ENCODE measurements at places on chromosomes 12 and 14. TPM values are rescaled to one million over a fixed set of nuclear protein-coding genes. Genes with fewer than 3 reads are reported as not detected.

Gene GALNT9
- total RNA-seq, result not detected

Gene C14orf132
- total RNA-seq, result 34.4 TPM

Gene OLR1
- total RNA-seq, result not detected

Gene TROAP
- total RNA-seq, result 4.0 TPM

DNA sequence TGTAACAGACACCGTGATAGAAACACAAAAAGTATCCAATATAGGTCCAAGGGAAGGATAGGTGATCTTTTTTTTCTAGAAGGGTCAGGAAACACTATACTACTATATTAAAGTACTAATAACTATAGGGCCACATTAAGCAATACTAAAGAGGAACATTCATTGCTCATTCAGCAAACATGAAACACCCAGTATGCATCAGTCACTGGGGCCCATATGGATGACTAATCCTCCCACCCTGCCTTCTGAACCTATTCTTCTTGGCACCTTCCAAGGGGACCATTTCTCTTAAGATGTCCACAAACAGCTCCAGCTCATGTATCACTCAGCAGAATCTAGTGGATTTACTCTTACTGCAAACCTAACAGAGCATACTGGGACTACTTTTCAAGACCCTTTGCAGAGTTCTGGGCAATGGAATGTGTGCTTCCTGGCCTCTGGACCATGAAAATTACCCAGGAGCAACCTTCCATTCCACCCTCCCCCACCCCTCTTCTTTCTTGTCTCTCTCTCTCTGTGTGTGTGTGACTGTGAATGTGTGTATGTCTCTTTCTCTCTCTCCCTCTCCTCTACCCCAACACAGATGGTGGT lies 187.9 kb downstream of the EPS8 start:
- no peaks in the 10 kb centered on the region for H3K36me3 ChIP-seq
- no peak overlapping the region for H3K4me3 ChIP-seq
- H3K27me3 ChIP-seq, result no peaks in the 10 kb centered on the region
- no peaks in the 10 kb centered on the region for H3K4me1 ChIP-seq
- DNase-seq, result no peak
- H3K27ac ChIP-seq, result no peak overlapping the region

DNA sequence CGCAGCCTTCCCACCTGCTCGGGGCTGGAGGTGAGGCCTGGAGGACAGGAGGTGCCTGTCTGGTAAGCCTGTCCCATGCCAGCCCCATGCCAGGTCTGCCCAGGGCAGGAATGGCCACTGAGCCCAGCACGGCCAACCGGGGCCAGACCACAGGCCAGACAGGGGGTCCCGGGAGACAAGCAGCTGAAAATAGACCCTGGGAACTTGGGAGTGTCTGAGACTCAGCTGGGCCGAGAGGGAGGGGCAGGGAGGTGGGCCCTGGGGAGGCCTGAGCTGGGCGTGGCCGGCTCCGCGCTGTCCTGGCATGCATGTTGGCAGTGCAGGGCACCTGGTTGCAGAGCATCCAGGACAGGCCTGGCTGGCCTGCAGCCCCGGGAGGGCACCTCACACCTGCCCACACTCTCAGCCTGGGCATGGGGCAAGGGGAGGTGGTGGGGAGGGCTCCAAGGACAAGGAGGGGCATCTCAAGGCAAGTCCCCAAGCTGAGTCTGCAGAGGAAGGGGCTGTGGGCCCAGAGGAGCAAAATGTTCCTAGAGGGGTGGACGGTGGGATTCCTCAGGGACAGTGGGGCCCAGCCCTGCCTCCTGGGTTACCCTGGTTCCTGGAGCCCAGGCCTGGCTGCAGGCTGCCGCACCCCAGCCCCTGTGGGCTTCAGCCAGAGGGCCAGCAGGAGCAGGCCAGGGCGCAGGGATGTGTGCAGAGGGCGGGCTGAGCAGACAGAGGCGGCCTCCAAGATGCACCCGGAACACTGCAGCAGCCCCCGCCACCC lies 3.2 kb upstream of the CRIP1 start:
- H3K36me3 ChIP-seq, result peaks cover 8% of the 10 kb centered on the region
- peak overlapping the region; percentile 90 for H3K27ac ChIP-seq
- no peaks in the 10 kb centered on the region for H3K27me3 ChIP-seq

- no peaks in the 10 kb centered on the region for H3K4me1 ChIP-seq
- H3K4me3 ChIP-seq, result no peak overlapping the region
- no peaks in the 10 kb centered on the region for H3K27me3 ChIP-seq
- DNase-seq, result no peak
- no peaks in the 10 kb centered on the region for H3K36me3 ChIP-seq
These were observed 456.5 kb upstream of the LMO3 start for GRCh38 chr12:17062267-17063036.

GRCh38 chr14:76320486-76320885 lies 55.5 kb upstream of the ESRRB start:
- H3K4me1 ChIP-seq, result no peaks in the 10 kb centered on the region
- no peak overlapping the region for H3K27ac ChIP-seq
- no peak overlapping the region for H3K4me3 ChIP-seq
- DNase-seq, result no peak

GRCh38 chr12:117850048-117850447 lies 118.7 kb downstream of the KSR2 start:
- H3K27me3 ChIP-seq, result peaks cover 20% of the 10 kb centered on the region
- DNase-seq, result no peak
- no peak overlapping the region for H3K27ac ChIP-seq
- no peaks in the 10 kb centered on the region for H3K36me3 ChIP-seq

DNA sequence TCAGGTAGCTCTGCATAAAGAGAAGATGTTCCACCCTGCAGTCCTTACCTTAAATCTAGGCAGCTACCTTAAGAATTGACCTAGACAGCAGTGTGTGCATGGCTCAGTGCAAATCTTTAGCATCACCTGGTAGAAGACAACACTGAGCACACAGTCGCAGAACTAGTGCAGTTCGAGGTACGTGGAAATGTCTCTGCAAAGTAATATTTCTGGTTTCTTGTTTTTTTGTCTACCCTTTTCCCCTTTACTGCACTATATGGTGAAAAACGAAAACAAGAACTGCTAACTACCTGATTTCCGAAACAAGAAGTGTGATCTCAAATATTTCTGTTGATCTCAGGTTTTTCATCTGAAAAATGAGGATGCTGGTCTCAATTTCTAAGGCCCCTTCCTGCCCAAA lies 82.5 kb downstream of the ETV6 start:
- no peaks in the 10 kb centered on the region for H3K36me3 ChIP-seq
- no peaks in the 10 kb centered on the region for H3K27me3 ChIP-seq
- DNase-seq, result no peak
- no peak overlapping the region for H3K4me3 ChIP-seq
- no peak overlapping the region for H3K27ac ChIP-seq

- H3K27ac ChIP-seq, result no peak overlapping the region
- H3K36me3 ChIP-seq, result no peaks in the 10 kb centered on the region
- H3K27me3 ChIP-seq, result peaks cover 3% of the 10 kb centered on the region
- peaks cover 9% of the 10 kb centered on the region for H3K4me1 ChIP-seq
- H3K4me3 ChIP-seq, result no peak overlapping the region
These were observed 8.5 kb upstream of the RFLNA start for GRCh38 chr12:124286414-124286813.
